ENCODE measurements at places on chromosomes 7 and 10. TPM values are rescaled to one million over a fixed set of nuclear protein-coding genes. Genes with fewer than 3 reads are reported as not detected.

The WNT2 gene
- not detected for total RNA-seq

The TNKS2 gene
- total RNA-seq, result 23.6 TPM

The NCOA4 gene
- total RNA-seq, result 99.2 TPM

The GRM3 gene
- total RNA-seq, result not detected

The SEMA3A gene
- not detected for total RNA-seq

The C10orf67 gene
- 0.34 TPM for total RNA-seq

The MTPN gene
- total RNA-seq, result 120 TPM

The KLF6 gene
- total RNA-seq, result 40.5 TPM

The SLC16A12 gene
- not detected for total RNA-seq

The OR9A2 gene
- total RNA-seq, result not detected

The PDZD7 gene
- 0.23 TPM for total RNA-seq

The ZPBP gene
- not detected for total RNA-seq

The DLX5 gene
- total RNA-seq, result not detected

The TRIM24 gene
- total RNA-seq, result 8.5 TPM

The CALCR gene
- not detected for total RNA-seq

The PITX3 gene
- total RNA-seq, result 0.55 TPM

The HMX3 gene
- total RNA-seq, result not detected

The TET1 gene
- total RNA-seq, result 0.16 TPM

The CFTR gene
- not detected for total RNA-seq
